HepG2 (cell line): ENCODE measurements at places on chromosomes 6 and 20. TPM values are rescaled to one million over a fixed set of nuclear protein-coding genes. Genes with fewer than 3 reads are reported as not detected.

GRCh38 chr6:21722510-21722909 is 129.0 kb downstream of the SOX4 start:
- H3K27ac ChIP-seq, result no peak overlapping the region
- H3K27me3 ChIP-seq, result no peaks in the 10 kb centered on the region
- no peaks in the 10 kb centered on the region for H3K36me3 ChIP-seq
- no peak overlapping the region for H3K4me3 ChIP-seq
- DNase-seq, result no peak

GRCh38 chr6:153131037-153131981 is at the start of gene RGS17:
Gene RGS17 (minus strand): TSS chr6:153131282. CDS start chr6:153044018, 87,264 bp downstream.
- H3K27me3 ChIP-seq, result peaks cover 6% of the 10 kb centered on the region; the same call in 1 of the 2 replicates
- H3K4me1 ChIP-seq, result peaks cover 11% of the 10 kb centered on the region
- H3K27ac ChIP-seq, result no peak within 1 kb of the TSS
- peak within 1 kb of the TSS; percentile 77 for H3K4me3 ChIP-seq

DNA sequence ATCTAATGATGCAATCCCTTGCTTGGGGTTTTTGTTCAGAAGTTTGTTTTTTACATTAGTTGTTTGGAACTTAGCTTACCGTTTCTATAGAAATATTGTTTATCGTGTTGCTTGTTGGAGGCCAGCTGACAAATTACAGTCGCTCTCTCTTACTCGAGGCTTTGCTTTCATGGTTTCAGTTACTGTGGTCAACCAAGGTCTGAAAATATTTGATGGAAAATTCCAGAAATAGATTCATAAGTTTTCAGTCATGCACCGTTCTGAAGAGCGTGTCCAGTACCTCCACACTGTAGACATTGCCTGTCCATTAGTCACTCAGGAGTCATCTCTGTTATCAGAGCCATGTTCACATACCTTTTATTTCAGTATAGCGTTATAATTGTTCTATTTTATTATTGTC is 47.9 kb downstream of the DEK start:
- DNase-seq, result no peak
- H3K36me3 ChIP-seq, result no peaks in the 10 kb centered on the region
- H3K27me3 ChIP-seq, result no peaks in the 10 kb centered on the region
- H3K27ac ChIP-seq, result no peak overlapping the region
- no peaks in the 10 kb centered on the region for H3K4me1 ChIP-seq
- H3K4me3 ChIP-seq, result no peak overlapping the region

GRCh38 chr6:131858765-131859415 is 51.1 kb downstream of the ENPP1 start:
- no peak overlapping the region for H3K4me3 ChIP-seq
- no peak overlapping the region for H3K27ac ChIP-seq
- no peak for DNase-seq
- peaks cover 15% of the 10 kb centered on the region for H3K4me1 ChIP-seq

DNA sequence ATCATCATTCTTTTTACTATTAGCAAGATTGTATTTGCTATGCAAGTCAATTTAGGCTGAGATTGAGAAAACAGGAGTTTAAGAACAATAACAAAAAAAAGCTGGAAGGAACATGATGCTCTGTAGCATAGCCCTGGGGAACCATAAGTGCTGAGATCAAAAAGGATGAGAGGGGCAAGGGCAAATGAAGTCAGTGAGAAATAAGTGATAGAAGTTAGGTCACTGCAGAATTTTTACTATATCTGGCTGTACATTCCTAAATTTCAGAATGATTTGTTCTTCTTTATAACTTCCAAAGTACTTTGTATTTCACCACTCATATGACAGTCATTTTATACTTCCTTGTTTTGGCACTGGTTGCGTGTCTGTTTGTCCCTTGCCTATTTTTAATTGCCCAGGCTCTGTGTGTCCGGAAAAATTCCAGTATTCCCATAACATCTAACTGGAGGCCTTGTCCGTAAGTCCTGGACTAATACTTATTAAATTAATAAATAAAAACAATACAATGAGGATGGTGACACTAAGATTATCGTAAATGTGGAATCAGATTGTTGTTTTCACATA is 444.7 kb downstream of the TENT5A start:
- H3K4me3 ChIP-seq, result no peak overlapping the region
- H3K27me3 ChIP-seq, result no peaks in the 10 kb centered on the region
- H3K27ac ChIP-seq, result no peak overlapping the region

- DNase-seq, result peak; percentile 60
- no peaks in the 10 kb centered on the region for H3K36me3 ChIP-seq
- H3K4me3 ChIP-seq, result no peak overlapping the region
- H3K27ac ChIP-seq, result no peak overlapping the region
Observed at GRCh38 chr20:40160097-40160550, 528.9 kb downstream of the MAFB start.

DNA sequence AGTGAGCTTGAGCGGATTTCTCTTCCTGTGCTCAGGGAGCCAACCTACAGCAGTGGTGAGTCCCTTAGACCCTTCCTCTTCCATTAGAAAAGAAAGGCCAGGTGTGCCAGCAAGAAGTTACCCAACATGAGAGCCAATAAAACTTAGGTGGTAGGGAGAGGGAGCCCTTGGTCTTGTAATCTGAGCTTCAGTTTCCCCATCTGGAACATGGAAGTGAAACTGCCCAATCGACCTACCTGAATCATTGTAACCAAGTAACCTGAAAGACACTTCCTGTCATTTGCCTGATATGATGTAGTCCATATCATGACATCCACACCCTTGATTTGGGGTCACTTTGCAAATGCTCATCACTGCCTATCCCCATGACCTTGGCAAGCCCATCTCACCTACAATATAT is 66.4 kb downstream of the MDGA1 start:
- no peak overlapping the region for H3K4me3 ChIP-seq
- no peak overlapping the region for H3K27ac ChIP-seq
- no peaks in the 10 kb centered on the region; the same call in 1 of the 2 replicates for H3K27me3 ChIP-seq
- DNase-seq, result no peak

DNA sequence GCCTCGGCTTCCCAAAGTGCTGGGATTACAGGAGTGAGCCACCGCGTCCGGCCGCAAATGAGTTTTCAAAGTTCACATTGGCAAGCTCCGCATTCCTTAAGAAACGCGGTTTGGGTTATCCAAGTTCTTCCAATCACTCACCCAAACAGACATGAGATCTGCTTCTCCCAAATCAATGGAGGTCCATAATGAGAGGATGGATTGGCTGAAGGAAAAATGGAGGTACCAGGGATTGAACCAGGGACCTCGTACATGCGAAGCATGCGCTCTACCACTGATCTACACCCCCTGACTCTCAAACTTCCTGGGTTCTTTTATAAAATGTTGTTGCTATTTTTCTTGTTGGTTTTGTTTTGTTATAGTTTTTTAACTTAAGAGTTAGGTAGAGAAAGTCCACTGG is 170.0 kb downstream of the GPX5 start:
- no peak overlapping the region for H3K4me3 ChIP-seq
- no peaks in the 10 kb centered on the region; the same call in 1 of the 2 replicates for H3K27me3 ChIP-seq
- no peak for DNase-seq
- peaks cover 20% of the 10 kb centered on the region; the same call in 1 of the 2 replicates for H3K4me1 ChIP-seq
- H3K27ac ChIP-seq, result no peak overlapping the region
- H3K36me3 ChIP-seq, result no peaks in the 10 kb centered on the region

DNA sequence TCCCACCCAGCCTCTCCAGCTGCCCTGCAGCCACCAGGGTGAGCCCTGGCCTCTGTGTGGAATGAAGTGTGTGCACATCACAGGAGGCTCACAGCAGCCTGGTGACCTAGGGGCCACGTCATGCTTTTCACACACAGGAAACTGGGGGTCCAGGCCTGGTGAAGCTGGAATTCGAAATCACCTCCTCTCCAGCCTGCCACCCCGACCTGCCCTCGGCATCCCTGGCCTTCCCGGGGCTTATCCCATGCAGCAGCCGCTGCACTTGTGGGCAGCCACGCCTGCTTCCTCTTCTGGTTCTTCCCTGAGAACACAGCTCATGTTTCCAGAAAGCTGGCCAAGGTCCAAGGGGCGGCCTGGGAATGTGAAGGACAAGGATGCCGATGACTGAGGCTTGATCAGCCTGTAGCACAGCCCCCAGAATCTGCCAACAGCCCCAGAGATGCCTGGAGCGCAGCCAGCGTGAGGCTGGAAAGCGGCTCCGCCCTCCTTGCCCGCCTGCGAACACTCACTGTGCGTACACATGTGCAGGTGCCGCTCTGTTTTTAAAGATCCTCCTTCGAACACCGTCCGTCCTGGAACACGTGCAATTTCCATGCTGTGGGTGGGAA is 4.2 kb upstream of the NTSR1 start:
- H3K4me3 ChIP-seq, result no peak overlapping the region
- peaks cover 8% of the 10 kb centered on the region; the same call in 1 of the 2 replicates for H3K4me1 ChIP-seq
- H3K27me3 ChIP-seq, result peaks cover 43% of the 10 kb centered on the region
- no peak overlapping the region for H3K27ac ChIP-seq
- H3K36me3 ChIP-seq, result no peaks in the 10 kb centered on the region

GRCh38 chr20:17885544-17885943 is 83.0 kb downstream of the SNX5 start:
- H3K4me1 ChIP-seq, result peaks cover 83% of the 10 kb centered on the region
- DNase-seq, result no peak
- H3K27me3 ChIP-seq, result no peaks in the 10 kb centered on the region
- H3K27ac ChIP-seq, result no peak overlapping the region

TAB2 gene
- total RNA-seq, result 23.7 and 44.3 TPM in 2 replicates

ZNF391 gene
- 1.7 and 2.7 TPM in 2 replicates for total RNA-seq

WFDC12 gene
- not detected in 2 replicates for total RNA-seq

SLC16A10 gene
- 11.3 and 20.1 TPM in 2 replicates for total RNA-seq
